ENCODE measurements at places on chromosomes 7 and 10.

- no peak for DNase-seq
Observed at GRCh38 chr7:132495936-132496335, 80.3 kb downstream of the PLXNA4 start.

DNA sequence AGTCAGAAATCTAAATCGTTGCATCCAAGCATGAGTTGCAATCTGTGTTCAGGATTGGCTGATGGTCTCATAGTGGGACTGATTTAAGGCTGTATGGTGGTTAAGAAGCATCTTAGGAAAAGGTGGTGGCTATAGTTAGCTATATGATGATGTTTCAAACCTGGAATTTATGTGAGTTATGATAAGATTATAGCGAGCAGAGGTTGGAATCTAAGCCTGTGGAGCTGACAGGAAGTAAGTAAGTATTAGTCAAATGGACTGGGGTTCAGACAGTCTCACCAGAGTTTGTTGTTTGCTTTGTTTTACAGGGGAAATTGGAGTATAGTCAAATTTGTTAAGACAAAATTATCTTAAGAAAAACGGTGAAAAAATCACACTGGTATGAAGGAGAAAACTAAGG lies 56.7 kb downstream of the ANKRD7 start:
- DNase-seq = no peak

- no peak for DNase-seq
Observed at GRCh38 chr10:132204781-132205473, 18.2 kb downstream of the DPYSL4 start.

DNA sequence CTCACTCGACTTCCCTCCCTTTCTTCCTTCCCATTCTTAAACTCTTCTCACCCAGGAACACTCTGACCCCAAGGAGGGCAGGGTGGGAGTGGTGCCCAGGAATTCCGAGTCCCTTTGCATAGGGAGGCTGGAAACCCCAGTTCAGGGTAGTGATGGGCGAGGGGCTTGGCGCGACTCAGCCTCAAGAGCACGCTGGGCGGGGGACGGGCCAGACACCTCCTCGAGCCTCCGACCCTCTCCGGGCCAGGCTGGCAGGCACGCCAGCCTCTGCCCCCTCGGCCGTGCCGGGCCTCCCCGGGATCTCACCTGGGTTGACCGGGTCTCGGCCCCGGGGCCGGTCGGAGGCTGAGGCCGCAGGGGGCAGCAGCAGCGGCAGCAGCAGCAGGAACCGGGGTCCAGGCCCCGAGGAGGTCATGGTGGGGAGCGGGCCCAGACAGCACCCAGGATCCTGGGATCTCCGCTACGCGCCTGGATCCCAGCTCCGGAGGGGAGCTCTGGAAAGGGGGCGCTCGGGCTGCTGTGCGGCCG lies 457 bp downstream of the PLOD3 start:
- DNase-seq = no peak

- DNase-seq = no peak
Observed at GRCh38 chr10:3426190-3426845, 253.7 kb upstream of the PITRM1 start.

GRCh38 chr7:112086496-112087254 lies 119.5 kb downstream of the DOCK4 start:
- DNase-seq = peak; percentile 25

DNA sequence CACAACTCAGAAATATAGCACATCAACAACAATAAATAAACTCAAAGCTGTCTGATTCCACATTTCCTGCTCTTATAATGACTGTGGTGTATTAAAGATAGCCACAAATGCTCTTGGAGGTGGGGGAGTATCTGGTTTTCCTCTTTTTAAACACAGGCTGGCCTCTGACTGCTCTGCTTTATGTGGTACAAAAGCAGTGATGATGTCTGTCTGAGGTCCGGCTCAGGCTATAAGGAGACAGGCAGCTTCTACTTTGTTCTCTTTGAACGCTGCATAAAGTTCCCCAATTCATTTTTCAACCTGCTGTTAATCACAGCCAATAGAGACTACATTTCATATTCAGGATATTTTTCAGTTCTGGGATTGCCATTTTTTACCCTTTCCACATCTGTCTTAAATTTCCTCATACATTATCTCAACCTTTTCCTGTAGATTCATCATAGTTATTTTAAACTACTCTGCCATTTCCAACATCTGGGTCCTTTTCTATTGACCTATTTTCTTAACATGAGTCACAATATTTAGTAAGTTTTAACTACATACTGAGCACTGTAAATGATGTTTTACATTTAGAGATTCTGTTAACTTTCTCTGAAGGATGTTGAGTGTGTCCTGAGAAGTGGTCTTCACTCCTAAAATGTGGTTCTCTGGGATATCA lies 64.9 kb downstream of the CRPPA start:
- no peak for DNase-seq

- no peak for DNase-seq
Observed at GRCh38 chr10:76136961-76137360, 705.5 kb downstream of the LRMDA start.

DNA sequence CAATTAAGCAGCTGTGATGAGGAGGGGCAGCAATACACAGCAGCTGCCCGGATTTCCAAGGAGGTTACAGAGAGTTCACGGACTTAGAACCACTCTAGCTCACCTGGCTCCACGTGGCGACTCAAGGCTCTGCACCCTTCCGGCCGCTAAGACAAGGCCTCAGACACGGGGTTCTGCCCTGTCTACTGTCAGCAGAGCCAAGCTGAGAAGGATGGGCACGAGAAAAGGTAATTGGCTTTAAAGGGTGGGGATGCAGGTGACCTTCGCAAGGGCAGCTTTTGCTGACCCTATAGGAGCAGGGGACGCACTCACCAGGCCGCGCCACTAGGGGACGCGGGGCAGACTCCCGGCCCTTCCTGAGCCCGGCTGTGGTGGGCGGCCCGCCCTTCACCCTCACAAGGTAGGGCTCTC lies 152.4 kb downstream of the KIF20B start:
- no peak for DNase-seq

- DNase-seq = no peak
Observed at GRCh38 chr10:19111501-19112267, 63.1 kb downstream of the MALRD1 start.
